Osteoblast (primary cell): ENCODE measurements at places on chromosomes 13 and 19.

GRCh38 chr13:19159761-19160420, 21.7 kb downstream of the TUBA3C start:
- DNase-seq = no peak

GRCh38 chr19:48481846-48482639, 12.9 kb downstream of the CYTH2 start:
- DNase-seq = peak; percentile 93

GRCh38 chr13:49594576-49594975, 9.2 kb upstream of the RCBTB1 start:
- no peak for DNase-seq

DNA sequence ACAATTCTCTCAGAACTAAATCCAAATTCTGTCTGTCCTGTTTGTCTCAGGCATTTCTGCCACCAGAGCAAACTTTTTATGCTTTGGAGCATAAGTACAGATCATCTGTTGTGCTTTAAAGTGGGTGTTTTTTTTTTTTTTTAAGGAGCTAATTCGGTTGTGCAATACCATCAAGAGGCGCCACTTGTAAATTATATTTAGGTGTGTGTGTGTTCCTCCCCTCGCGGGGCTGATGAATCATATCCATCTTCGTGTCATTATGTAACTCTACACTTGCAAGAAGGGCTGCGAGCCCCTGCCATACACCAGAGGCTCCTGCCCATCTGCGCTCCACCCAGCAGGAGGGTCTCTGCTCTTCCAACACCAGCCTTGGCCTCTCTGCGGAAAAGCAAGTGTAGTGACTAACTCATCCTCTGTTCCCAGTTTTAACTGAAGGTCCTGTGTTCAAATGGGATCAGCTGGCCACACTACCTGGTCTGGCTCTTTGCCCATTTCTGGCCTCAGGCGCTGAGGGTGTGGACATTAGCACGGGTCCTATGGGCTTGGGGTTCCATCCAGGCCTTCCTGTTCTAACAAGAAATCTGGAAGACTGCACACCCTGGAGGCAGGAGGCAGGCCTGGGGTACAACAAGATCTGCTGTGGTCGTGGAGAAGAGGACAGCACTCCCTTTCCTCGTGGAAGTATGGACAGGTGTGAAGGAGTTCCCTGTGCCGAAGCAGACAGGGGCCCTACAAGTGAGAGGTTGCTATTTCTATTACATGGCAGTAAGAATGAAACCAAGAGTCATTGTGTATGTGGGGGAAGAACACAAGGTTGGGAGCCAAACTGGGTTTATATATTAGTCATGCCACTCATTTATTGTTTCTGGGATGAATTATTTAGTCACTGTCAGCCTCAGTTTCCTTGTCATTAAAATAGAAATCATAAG, 96.1 kb upstream of the MBNL2 start:
- no peak for DNase-seq

DNA sequence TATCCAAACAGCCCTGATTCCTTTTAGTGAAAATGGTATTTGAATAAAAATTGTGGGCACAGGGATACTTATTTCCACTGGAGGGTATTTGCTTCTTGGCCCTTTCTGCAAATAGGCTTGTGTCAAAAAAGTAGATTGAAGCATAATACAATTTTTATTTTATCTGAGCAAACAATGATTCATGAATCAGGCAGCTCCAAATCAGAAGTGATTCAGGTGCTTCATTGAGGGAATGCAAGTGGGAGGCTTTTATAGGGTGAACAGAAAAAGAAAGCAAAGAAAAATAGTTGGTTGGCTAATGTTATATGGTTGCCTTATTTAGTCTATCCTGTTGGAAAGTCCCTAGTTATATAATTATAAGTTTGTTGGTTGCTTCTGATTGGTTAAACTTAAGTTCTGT, 117.9 kb downstream of the ITGBL1 start:
- no peak for DNase-seq

DNA sequence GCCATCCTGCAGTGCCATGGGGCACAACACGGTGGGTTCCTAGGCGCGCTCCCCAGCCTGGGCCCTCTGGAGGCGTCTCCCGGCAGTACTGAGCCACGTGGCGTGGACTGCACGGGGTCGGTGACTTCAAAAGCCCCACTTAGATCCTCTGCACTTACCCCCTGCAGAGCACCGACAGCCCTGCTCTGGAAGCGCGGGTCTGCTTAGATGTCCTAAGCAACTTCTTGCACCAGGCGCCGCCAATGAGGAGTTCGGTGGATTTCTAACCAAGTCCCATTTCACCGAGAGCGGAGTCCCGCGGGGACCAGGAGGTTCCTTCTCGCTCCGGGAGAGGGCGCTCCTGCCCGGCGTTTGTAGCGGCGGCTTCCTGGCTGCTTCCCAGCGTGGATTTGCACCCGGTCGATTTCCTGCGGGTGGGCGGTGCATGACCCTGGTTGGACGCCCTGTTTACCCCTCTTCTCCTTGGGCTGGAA, 25.2 kb upstream of the ZNF845 start:
- DNase-seq = peak; percentile 69

DNA sequence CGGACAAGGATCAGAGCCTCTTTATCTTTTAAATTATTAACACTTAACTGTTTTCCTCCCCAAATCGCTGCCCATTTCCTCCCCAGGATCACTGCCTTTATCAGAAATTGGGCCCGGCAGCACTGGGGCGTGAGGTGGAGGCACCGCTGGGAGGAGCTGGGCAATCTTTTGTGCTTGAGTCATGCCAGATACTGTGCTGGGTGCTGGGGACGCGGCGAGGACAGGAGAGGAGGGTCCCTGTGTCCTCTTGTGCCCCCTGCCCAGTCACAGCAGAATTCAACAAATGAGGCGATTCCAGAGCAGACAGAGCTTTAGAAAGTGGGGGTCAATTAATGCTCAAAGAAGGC, 347.8 kb downstream of the ZNF536 start:
- DNase-seq = no peak

DNA sequence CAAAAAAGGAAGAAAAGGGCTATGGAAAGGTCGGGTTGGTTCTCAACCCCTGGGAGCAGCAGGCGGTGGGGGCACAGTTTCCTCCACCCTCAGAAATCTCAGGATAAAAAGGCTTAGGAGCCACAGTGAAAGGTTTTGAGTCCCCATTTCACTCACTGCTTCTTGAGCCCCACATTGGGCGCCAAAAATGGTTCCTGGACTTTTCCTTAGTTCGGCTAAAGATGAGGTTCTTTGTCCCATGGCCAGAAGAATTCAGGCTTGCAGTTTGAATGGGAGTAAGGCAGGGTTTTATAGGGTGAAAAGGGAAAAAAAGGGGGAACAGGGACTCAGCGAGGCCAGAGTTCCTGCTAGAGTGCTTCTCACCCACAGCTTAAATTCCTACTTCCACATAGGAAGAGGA, 179.5 kb downstream of the GGACT start:
- DNase-seq = no peak

DNA sequence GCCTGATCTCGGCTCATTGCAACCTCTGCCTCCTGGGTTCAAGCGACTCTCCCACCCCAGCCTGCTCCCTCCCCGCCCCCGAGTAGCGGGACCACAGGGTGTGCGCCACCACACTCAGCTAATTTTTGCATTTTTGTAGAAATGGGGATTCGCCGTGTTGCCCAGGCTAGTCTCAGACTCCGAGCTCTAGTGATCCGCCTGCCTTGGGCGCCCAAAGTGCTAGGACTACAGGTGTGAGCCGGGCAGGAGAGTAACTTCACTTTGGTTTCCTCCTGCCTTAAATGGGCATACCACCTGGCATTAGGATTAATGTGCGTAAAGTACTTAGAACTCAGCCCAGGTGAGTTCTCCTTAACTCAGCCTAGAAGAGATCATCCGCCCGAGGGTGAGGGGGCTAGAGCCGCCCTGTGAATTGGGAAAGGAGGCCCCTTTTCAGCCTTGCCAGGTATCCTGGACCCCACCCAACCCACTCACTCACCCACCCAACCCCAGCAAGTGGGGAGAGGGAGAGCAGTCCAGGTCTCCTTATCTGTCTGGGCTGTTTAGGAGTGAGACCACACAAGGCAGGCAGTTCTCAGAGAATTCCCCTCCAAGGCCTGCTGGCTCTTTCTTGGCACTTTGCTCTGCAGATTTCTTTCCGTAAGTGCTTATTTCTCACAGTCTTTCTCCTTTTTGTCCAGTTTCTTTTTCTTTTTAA, 1.2 kb upstream of the ZFP36 start:
- peak; percentile 72 for DNase-seq

DNA sequence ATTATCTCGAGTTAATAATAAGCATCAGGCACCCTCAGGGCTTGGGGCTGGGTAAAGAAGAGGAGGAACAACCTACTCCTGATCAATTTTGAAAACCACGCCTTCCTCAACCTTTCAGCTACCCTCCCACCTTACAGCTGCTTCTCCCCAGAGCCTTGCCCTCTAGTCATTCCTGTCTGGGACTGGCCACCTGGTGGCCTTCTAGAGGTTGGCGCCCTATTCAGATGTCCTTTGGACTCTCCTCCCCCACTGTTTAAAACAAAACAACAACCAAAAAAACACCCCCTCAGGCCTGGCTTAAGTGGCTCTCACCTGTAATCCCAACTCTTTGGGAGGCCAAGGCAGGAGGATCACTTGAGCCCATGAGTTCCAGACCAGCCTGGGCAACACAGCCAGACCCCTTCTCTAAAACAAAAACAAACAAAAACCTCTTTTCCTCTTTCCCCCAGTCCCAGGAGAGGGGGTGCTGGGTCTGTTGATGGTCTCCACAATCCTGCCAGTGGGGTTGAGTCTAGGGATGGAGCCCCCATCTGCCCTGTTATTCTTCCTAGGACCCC, 62.3 kb downstream of the CCDC70 start:
- no peak for DNase-seq

GRCh38 chr19:1248139-1248785, at the start of gene MIDN:
TSS of gene MIDN (plus strand) at chr19:1248583. CDS start at chr19:1250297, 1,714 bp downstream.
- peak; percentile 99 for DNase-seq

DNA sequence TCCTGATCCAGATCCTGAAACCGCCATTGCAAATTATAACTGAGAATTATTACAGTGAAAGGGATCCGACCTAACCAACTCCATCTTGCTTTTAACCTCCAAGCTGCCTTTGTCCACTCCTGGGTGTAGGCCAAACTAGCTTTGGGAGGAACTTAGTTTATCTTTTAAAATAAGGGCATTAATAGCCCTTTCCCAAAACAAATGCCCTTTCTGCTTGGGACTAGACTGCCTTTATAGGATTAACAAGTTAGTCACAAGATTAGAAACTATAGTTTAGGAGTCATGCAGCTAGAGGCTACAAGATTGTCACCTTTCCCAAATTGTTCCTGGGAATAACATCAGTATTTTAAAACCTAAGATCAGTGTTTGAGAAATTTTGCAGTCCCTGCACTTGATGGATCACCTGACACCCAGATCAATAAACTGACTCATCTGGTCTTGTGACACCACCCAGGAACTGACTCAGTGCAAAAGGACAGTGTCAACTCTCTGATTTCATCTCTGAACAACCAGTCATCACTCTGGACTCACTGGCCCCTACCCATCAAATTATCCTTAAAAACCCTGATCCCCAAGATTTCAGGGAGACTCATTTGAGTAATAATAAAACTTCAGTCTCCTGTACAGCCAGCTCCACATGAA, 4.1 kb upstream of the ZNF841 start:
- DNase-seq = peak; percentile 19

- peak; percentile 43 for DNase-seq
Measured at GRCh38 chr19:51001515-51001914, at the start of gene KLK8. TSS of gene KLK8 (minus strand) at chr19:51001604. CDS start at chr19:51001167, 437 bp downstream.

DNA sequence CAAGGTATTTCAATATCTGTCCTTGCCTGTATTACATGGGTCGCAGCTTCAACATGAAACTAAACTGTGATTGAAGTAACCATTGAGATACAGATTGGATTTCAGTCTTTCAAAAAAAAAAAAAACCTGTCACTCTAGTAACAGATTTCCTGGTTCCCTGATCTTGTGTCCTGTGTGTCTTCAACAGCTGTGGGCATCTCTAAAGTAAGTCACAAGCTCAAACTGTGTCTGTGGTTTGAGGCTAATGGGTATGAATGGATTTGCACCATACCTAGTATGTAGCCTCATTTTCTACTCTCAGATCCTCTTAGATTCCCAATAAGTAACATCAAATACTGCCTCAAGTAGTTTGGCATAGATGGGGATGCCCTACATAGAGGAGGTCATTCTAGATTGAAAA, 300.1 kb downstream of the COG6 start:
- DNase-seq = no peak

DNA sequence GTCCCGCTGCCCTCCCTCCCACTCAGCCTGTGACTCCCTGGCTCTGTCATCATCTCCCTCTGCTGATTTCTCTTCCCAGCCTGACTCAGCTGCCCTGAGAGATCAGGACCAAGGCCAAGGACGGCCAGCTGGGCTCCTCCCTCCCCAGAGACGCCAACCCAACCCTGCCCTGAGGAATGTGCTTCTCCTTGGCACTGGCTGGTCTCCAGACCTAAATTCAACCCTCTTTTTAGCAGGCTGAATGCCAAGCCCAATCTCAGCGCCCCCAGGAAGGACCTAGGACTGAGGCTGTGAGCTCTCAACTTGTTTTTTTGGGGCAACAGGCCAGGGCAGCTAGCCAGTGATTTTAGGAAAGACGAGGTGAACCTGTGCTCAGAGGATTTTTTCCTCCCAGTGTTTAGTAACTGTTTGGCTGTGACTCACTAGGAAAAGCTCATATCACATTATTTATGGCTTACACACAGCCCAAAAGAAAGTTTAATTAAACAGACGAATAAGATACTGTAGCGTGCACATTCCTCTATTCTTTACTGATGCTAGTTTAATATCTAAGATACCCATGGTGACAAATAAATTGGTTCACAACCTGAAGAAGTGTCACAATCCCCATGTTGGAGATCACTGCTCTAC, 7.4 kb upstream of the IGFL1 start:
- DNase-seq = peak; percentile 96

DNA sequence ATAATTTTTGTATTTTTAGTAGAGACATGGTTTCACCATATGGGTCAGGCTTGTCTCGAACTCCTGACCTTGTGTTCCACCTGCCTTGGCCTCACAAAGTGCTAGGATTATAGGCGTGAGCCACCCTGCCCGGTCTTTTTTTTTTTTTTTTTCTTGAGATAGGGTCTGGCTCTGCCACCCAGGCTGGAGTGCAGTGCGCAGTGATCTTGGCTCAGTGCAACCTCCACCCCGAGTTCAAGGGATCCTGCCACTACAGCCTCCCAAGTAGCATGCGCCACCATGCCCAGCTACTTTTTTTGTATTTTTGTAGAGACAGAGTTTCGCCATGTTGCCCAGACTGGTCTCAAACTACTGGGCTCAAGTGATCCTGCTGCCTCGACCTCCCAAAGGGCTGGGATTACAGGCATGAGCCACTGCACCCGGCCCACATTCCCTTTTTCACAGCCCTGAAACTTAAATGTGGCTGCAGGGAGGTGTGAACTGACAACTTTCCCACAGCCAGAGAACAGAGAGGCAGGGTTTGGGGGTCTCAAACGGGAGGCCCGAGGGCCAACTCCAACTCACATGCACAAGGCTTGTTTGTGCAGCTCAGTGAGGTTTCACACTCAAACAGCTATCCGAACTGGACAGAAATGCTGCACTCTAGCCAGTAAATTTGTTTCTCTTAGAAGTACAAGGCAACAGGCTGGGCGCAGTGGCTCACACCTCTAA, 4.4 kb upstream of the S1PR5 start:
- DNase-seq = peak; percentile 6
